SHP77 (cell line): ENCODE measurements at places on chromosomes 7 and 10.

DNA sequence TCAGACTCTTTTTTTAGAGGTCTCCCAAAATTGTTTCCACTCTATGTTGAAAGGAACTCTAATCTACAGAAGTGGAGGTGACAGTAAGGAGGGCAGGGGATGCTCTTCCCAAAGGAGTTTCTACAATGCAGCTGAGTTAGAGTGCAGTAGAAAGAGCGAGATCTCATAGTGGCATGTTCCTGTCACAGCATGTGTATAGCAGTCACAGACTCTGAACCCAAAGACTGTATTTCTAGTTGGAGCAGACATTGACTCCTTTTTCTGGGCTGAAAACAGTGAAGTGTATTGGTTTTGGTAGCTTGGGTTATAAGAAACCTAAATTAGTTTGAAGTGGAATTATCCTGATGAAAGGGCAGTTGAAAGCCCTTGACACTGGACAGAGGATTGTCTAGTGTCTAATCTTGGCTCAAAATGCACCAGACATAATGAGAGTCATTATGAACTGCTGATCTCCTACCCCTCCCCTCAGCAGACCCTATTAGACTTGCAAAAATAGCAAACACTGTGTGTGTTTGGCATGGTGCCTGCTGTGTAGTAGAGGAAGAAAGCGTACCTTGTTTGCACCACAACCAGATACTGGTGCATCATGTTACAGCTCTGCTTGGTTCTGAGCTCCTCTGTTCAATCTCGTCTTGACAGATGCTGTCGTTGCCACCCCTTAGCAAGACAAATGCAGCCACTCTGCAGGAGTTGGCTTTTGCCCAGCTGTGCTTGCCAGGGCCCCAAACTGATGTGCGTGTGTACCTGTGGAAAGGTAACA lies 336.0 kb downstream of the AUTS2 start:
- peak; percentile 1 for DNase-seq

DNA sequence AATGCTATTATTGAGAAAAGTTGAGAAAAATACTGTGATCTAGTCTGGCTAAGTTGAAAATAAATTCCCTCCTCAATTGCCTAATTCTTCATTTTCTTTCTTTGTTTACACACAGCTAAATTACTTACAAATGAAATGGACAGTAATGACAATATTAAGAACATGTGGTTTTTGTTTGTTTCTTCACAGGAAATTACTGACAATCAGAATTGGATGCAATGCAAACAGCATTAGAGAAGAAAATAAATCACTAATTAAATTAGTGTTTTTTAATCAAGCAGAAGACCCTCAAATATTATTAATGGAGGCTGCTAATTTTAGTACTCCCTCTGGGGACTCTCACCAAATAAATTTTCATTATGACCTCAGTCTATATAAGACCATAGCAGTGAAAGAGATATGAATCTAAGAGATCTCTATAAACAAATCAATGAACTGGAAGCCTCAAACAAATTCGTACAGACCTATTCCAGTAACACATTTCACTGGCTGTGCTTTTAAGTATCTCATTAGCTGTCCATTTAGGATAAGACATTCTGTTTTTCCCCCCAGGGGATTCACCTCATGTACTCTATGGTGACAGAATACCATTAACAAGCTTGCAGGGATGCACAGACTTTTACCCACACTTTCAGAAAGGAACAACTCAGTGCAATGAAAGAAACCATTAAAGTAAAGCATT lies 202.0 kb upstream of the DGKB start:
- no peak for DNase-seq

DNA sequence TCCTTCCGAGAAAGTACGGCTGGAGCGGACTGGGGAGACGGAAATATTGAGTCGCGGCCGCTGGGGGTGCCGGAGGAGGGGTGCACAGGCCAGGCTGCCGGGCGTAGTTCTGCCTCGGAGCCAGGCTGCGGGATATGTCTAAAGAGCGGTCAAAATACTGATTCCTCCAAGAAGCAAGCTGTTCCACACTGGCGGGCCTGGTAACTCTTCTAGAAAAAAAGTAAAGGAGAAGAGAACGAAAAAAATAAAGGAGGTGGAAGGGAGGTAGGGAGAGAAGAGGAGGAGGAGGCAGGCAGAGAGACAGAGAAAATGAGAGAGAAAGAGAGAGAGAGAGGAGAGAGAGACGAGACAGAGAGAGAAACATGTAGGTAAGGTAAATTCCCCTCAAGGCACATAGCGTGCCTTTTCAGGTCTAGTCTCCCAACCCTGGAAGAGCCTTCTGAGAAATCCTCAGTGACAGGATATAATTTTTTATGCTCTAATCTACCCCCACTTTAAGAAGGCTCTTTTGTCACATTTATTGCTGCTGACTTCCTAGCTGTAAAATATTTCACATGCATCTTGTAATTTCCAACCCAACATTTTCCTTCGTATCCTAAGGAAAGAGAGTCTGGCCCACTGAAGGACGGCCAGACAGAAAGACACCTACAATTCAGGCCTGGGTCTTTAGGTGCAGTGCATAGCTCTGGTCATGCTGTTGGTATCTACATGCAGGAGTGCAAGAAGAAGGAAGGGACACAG lies 5.7 kb downstream of the DLX5 start:
- no peak for DNase-seq

GRCh38 chr7:15143121-15143520 lies 240.6 kb upstream of the DGKB start:
- no peak for DNase-seq

- DNase-seq: no peak
These were observed 246.1 kb downstream of the EBF3 start for GRCh38 chr10:129717816-129718547.

DNA sequence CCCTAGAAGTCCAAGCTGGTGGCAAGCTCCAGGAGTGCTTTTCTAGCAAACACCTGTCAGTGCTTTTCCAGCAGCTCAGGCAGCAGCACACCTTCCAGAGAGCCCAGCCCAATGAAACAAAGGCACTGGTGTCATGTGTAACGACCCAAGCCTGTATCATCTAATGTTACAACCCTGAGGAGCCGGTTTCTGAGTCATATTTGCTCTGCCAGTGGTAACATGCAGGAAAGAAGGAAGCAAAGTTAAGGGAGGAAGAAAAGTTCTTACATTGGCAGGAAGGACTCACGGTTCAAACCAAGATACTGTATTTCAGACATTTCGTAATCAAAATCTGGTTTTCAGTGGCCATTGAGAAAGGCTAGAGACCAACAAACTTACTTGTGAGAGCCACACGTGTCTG lies at the start of gene ANKRD22:
Gene ANKRD22 (minus strand): TSS at position 139 of the 400 bp plus-strand sequence. CDS start 237 bp downstream, outside the sequence.
- DNase-seq: no peak

DNA sequence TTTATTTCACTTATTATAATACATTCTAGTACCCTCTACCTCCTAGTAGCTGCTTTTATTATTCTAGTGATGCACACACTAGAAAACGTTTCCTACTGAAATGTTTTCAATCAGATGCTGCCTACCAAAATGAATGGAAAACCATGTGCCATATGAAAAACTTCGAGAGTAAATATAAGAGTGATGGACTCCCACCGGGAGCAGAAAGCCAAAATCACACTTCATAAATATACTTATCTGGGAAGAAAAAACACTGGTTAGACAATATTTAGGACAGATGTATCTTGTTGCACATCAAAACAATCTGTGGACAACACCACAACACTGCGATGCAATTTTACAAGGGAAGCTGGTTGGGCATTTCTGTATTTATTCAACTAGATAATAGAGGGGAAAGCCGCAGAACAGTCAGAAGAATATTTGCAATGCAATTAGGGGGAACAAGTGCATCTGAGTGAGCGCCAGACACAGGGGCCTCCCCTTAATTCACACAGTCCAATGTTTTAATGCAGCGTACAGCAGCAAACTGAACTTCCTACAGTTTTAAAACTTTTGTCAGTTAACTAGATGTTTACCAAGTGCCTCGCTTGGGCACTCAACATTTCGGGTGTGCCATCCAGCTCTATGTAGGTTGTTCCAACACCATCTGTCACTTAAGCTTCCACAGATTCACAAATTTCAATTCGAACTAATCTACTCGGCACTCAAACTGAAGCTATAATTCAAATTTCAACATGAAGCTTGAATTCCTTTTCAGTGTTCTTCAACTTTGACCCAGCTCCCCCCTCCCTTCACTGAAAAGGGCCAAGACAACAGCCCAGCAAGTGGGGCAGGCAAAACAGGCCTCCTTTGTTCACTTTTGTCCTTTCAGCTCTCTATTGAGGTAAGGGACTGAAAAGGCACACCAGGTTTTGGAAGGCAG lies 7.4 kb downstream of the NRCAM start:
- DNase-seq: no peak

DNA sequence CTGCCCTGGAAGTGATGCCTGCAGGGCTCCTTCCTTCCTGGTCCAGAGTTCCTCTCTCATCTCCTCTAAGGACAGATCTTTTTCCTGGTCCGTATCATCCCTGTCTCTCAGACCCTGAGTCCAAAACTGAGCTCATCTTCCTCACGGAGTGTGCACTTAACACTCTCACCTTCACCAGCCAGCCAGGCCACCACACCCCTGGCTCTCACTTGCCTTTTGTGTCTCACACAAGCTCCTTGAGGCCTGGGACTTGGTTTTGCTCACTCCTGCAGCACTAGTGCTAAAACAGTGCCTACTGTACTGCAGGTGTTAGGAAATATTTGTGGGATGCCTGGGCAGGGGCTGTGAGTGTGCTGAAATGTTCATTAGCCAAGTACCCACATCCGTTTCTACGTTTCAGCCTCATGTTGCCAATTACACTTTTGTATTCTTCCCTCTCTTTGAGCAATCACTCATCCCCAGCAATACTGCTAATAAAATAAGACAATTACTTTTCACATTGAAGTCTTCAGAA lies 21.4 kb upstream of the PARP12 start:
- no peak for DNase-seq

DNA sequence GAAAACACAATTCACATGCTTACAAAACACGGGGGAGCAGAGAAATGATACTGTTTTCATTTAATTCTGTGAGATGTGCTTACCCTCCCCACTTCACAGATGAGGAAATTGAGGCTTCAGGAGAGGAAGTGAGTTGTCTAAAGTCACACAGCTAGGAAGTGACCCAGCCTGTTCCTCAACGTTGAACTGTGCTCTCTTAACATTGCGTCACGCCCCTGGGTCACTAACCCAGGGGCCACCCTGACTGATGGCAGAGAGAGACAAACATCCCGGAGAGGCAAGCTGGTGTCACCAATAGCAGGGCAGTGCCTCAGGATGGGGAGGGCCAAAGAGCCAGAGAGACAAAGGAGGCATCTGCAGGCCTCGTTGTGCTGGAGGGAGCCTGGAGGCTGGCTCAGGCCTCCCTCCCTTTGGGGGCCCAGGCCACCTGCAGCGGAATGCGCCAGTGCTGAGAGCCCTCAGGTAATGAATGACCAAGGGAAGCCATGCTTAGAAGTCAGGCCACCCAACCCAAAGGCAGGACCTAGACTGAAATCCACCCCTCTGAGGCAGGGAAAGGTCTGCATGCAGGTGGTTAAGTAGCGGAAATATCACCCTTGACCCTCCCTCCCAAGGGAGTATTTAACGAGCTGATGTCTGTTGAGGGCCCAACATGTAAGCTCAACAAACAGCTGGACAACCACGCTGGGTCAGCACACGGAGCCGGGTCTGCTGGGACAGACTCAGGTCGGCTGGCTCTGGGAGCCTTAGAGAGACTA lies 81.3 kb downstream of the C10orf105 start:
- no peak for DNase-seq

- DNase-seq: no peak
These were observed 102.3 kb upstream of the SEMA3E start for GRCh38 chr7:83751217-83751616.

- peak; percentile 81 for DNase-seq
These were observed 168.2 kb downstream of the NRF1 start for GRCh38 chr7:129779602-129780256.

DNA sequence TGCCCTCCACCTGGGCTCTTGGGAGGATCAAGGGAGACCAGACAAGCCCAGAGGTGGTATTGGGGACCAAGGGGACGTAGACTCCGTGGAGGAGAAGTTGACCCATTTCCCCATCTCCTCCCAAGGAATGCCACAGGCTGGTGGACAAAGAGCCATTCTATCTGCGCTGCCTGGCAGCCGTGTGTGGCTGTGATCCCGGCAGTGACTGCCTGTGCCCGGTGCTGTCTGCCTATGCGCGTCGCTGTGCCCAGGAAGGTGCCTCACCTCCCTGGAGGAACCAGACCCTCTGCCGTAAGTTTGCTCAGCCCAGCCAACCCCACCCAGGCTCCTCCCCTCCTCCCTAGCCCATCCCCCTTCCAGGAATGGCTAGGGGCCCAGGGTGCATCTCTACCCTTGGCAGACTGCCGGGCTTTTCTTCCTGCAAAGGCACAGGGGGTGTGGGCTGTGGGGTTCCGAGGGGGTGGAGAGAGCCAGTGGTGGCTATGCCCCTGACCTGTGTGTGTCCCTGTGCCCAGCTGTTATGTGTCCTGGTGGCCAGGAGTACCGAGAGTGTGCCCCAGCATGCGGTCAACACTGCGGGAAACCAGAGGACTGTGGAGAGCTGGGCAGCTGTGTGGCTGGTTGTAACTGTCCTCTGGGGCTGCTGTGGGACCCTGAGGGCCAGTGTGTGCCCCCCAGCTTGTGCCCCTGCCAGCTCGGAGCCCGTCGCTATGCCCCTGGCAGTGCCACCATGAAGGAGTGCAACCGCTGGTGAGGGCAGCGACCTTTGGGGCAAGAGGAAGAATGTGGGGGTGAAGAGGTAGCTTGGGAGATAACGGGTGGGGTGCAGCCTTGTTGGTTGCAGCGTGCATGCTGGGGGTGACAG lies 10.2 kb upstream of the ZNF467 start:
- DNase-seq: no peak

- DNase-seq: no peak
These were observed 1.9 kb downstream of the RSBN1L start for GRCh38 chr7:77698042-77698625.

DNA sequence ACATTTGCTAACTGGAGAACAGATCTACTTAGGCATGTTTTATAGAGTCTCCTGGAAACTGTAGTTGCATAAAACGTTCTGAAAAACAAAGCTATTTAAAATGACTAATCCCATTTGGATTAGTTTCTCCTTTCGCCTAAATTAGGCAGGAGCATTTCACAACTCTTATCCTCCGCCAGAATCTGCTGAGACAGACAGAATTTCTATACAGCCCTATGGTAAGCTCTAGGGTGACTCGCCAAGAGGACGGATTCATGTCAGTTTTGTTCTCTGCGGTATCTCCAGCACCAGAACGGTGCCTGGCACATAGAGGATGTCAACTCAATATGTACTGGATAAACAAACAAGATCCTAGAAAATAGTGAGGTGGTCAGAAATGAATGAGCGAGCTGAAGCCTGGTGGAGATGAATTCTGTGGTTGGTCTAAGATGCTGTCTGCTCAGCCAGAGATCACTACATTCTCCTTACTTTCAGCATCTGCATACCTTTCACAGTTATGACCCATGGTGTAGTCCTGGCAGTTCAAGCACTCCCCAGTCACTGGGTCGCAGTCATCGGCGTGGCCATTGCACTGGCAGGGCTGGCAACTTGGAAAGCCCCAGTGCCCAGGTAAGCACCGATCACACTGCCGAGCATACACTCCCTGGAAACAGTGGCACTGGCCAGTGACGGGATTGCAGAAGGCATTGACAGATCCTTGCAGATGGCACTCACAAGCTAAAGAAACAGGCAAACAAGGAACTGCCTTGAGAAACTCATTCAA lies 44.0 kb downstream of the LAMB1 start:
- no peak for DNase-seq

DNA sequence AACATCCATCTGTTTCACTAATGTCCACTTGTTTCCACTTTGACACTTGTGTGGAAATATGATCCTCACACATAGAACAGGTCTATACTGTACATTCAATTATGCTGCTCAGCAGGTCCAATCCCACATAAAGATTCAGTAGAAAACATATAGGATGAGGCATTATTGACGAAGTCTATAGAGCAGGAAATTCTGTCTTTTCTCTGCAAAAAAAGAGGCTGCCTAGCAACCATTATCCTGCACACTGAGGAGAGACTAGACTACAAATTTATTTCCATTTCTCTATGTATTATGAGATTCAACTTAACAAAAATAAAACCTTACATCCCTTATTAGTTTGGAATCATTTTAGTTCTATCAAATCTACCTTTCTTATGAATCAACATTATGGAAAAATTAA lies 204.6 kb upstream of the POM121L12 start:
- no peak for DNase-seq
